ENCODE measurements at places on chromosomes 6 and 20. TPM values are rescaled to one million over a fixed set of nuclear protein-coding genes. Genes with fewer than 3 reads are reported as not detected.

MEP1A gene
- not detected for total RNA-seq

TMEM244 gene
- total RNA-seq: not detected

RBM24 gene
- 1.3 TPM for total RNA-seq

SAMD5 gene
- total RNA-seq: 1.6 TPM

LY6G6D gene
- not detected for total RNA-seq

SLC17A5 gene
- total RNA-seq: 36.8 TPM

MLIP gene
- not detected for total RNA-seq

LYRM2 gene
- total RNA-seq: 18.1 TPM

DNA sequence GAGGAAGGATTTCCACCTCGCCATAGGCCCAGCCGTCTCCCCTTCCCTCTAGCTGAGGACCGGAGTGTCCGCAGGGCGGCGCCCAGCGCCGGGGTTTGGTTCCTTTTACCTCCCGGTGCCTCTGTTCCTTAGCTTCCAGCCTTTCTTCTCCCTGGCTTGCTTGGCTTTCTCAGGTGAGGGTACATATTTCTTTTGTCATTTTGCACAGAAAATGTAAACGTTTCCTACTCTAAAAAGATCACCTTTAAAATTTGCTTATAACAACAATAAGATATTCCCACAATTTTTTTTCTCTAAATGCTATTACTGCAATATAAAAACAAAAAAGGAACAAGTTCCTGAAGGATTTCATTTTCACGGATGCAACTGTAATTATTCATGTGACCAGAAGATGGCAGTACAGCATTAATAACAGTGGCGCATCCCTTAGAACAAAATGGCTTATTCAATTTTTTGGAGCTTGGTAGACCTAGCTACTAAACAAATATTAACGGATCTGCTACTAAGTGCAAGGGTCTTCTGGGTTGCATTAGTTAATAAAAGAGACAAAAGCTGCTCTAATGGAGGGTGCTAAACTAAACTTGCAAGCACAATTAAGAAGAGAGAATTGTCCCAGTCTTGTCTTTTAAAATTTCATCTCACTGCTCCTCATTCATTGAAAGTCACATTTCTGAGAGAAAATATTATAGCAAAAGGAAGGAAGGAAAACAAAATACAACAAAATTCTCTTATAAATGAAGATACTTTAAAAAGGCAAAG lies 172.9 kb downstream of the ADGRG6 start:
- H3K27me3 ChIP-seq: no peaks in the 10 kb centered on the region
- no peak for DNase-seq
- H3K36me3 ChIP-seq: no peaks in the 10 kb centered on the region
- no peaks in the 10 kb centered on the region for H3K4me1 ChIP-seq
- no peak overlapping the region for H3K27ac ChIP-seq

GRCh38 chr6:153781306-153781705 lies 257.7 kb upstream of the OPRM1 start:
- no peak overlapping the region for H3K27ac ChIP-seq
- H3K36me3 ChIP-seq: no peaks in the 10 kb centered on the region
- H3K4me1 ChIP-seq: peaks cover 26% of the 10 kb centered on the region
- no peaks in the 10 kb centered on the region for H3K27me3 ChIP-seq
- H3K4me3 ChIP-seq: no peak overlapping the region
- DNase-seq: no peak

- no peaks in the 10 kb centered on the region for H3K27me3 ChIP-seq
- no peak overlapping the region for H3K27ac ChIP-seq
- no peak overlapping the region for H3K4me3 ChIP-seq
- peaks cover 41% of the 10 kb centered on the region for H3K36me3 ChIP-seq
- no peak for DNase-seq
Observed at GRCh38 chr6:43502666-43503065, 7.5 kb downstream of the LRRC73 start.

- no peaks in the 10 kb centered on the region for H3K27me3 ChIP-seq
- no peak for DNase-seq
- H3K27ac ChIP-seq: no peak overlapping the region
- H3K4me1 ChIP-seq: no peaks in the 10 kb centered on the region
- no peaks in the 10 kb centered on the region for H3K36me3 ChIP-seq
Observed at GRCh38 chr6:144935661-144936060, 650.5 kb downstream of the UTRN start.

DNA sequence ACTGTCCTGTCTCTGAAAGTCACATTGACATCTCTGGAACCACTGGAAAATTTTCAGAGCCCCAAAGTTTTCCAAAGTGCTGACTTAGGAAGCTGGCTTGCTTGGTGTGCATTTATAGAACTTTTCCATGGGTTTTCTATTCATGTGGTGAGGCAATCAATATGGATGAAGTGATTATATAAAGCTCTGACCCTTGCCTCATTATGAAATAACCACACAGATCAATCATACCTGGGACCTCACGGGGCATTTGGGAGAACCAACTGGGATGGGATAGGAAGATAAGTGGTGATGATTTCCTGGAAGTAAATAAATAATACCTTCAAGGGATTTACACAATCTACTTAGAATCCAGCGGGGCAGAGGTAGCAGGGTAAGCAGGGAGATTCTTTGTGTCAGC lies 22.9 kb upstream of the SIM1 start:
- no peak for DNase-seq
- H3K36me3 ChIP-seq: no peaks in the 10 kb centered on the region
- no peak overlapping the region for H3K27ac ChIP-seq

- no peak for DNase-seq
- H3K27ac ChIP-seq: no peak overlapping the region
- H3K4me1 ChIP-seq: peaks cover 12% of the 10 kb centered on the region
- no peaks in the 10 kb centered on the region for H3K36me3 ChIP-seq
Observed at GRCh38 chr6:98847779-98848538, 13.6 kb downstream of the POU3F2 start.

DNA sequence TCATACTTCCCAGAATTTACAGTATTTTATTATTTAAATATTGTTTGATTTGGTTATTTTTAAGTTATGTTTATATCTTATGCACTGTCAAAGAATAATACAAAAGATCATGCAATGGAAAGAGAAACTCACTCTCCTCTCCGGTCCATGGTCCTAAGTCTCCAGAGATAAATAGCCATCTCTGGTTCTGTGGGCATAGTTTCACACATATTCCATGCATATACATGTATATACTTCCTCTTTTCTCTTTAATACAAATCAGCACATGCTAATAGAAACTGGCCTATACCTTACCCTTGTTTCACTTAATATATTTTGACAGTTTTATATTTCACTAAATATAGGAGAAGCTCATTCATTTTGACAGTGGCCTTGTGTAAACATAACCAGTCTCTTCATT lies 901.7 kb upstream of the CITED2 start:
- H3K4me1 ChIP-seq: peaks cover 7% of the 10 kb centered on the region
- no peaks in the 10 kb centered on the region for H3K36me3 ChIP-seq
- no peak overlapping the region for H3K27ac ChIP-seq
- H3K27me3 ChIP-seq: no peaks in the 10 kb centered on the region

DNA sequence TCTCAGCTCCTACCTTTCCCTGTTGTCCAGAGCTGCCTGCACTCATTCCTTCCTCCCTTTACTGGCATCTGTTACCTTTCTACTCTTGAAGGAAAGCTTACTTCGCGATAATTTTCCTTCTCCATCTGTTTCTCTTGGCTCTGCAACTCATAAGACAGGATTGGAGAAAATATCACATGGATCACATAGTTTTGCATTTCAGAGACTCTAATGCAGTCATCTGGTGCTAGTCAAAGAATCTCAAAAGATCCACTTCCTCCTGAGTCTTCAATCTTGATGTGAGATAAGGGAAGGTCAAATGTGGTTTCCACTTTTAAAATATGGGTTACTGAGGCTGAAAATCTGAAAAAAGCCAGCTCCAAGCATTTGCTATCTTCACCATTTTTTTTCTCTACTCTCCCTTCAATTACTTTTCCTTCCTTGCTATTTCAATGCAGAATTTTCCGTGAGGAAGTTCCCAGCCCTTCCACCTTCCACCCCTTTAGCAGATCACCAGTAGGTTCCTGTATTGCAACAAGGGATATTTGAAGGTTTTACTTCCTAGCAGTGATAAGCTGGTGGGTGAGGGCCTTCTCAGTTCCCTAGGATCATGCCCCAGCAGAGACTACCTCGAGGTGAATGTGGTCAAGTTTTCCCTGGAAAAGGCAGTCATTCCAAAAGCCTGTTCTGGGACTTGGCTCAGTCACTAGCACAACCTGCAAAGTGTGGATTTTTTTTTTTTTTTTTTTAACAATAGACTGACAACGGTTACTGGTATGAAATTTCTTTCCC lies 62.8 kb upstream of the LRRC1 start:
- DNase-seq: no peak
- H3K36me3 ChIP-seq: no peaks in the 10 kb centered on the region
- H3K27ac ChIP-seq: no peak overlapping the region
- no peaks in the 10 kb centered on the region for H3K4me1 ChIP-seq

GRCh38 chr20:22585786-22586493 lies 1.6 kb upstream of the FOXA2 start:
- no peaks in the 10 kb centered on the region for H3K36me3 ChIP-seq
- peaks cover 4% of the 10 kb centered on the region for H3K27me3 ChIP-seq
- H3K4me3 ChIP-seq: no peak overlapping the region
- H3K4me1 ChIP-seq: peaks cover 10% of the 10 kb centered on the region
- DNase-seq: no peak

GRCh38 chr6:42522942-42523814 lies 40.7 kb upstream of the UBR2 start:
- peak overlapping the region; percentile 5 for H3K4me3 ChIP-seq
- no peaks in the 10 kb centered on the region for H3K36me3 ChIP-seq
- no peaks in the 10 kb centered on the region for H3K27me3 ChIP-seq
- DNase-seq: no peak
- no peak overlapping the region for H3K27ac ChIP-seq
- H3K4me1 ChIP-seq: no peaks in the 10 kb centered on the region

DNA sequence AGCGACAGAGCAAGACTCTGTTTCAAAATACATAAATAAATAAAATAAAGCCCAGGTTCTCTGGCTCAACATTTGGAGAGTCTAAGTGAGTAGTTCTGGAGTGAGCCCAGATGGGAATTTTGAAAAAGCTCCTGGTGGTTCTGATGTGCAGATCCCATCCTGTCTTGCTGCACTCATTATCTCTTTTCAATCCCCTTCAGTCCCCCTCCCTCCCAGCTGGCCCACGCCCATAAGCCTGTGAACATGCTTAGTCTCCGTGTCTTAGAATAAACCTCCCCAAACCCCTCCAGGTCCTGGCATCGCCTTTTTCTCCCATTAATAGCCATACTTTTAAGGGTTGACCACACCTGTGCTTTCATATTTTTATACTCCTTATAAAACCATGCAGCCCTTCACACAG lies 19.4 kb upstream of the TULP1 start:
- H3K27ac ChIP-seq: no peak overlapping the region
- H3K36me3 ChIP-seq: no peaks in the 10 kb centered on the region
- no peaks in the 10 kb centered on the region for H3K27me3 ChIP-seq
- H3K4me3 ChIP-seq: no peak overlapping the region
- H3K4me1 ChIP-seq: no peaks in the 10 kb centered on the region

GRCh38 chr6:132978685-132979084 lies 164.3 kb downstream of the RPS12 start:
- H3K4me1 ChIP-seq: no peaks in the 10 kb centered on the region
- no peak overlapping the region for H3K4me3 ChIP-seq
- H3K27ac ChIP-seq: no peak overlapping the region
- no peaks in the 10 kb centered on the region for H3K36me3 ChIP-seq

DNA sequence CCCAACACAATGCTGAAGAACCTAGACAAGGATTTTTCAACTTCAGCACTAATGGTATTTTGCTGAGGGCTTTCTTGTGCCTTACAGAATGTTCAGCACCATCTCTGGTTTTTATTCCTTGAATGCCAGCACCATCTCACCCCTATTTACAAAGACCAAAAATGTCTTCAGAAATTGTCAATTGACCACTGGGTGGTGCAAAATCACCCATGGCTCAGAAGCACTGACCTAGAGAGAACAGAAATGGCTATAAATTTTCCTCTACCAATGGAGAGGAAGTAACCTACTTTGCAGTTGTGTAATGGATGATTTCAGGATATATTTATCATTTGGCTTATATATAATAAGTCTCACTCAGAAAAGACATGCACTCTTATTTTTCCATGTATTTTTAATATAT lies 431.0 kb upstream of the IRAK1BP1 start:
- H3K4me3 ChIP-seq: no peak overlapping the region
- H3K4me1 ChIP-seq: no peaks in the 10 kb centered on the region
- H3K36me3 ChIP-seq: no peaks in the 10 kb centered on the region
- no peaks in the 10 kb centered on the region for H3K27me3 ChIP-seq

DNA sequence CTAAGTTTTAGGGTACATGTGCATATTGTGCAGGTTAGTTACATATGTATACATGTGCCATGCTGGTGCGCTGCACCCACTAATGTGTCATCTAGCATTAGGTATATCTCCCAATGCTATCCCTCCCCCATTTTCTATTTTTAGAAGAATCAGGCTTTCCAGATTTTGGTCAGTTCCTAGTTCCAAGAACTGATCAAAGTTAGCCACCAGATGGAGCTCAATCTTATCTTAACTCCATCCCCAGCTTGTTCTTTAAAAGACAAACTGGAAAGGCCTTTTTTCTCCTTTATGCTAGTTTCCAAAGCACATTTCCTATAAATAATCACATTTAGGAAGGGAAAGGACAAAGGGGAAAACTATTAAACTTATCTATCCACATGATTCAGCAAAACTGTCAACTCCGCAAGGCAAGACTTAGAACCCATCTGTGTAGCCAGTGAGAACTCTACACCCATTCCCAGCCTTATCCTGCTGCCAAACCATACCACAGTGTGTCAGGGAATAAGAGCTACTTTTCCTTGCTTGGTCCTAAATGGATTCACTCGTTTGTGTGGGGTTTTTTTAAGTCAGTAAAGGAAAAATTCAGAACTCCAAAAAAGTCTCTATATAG lies 22.8 kb upstream of the KHDC1 start:
- H3K27ac ChIP-seq: no peak overlapping the region
- H3K4me3 ChIP-seq: no peak overlapping the region
- no peaks in the 10 kb centered on the region for H3K36me3 ChIP-seq
- no peaks in the 10 kb centered on the region for H3K4me1 ChIP-seq
- H3K27me3 ChIP-seq: no peaks in the 10 kb centered on the region

DNA sequence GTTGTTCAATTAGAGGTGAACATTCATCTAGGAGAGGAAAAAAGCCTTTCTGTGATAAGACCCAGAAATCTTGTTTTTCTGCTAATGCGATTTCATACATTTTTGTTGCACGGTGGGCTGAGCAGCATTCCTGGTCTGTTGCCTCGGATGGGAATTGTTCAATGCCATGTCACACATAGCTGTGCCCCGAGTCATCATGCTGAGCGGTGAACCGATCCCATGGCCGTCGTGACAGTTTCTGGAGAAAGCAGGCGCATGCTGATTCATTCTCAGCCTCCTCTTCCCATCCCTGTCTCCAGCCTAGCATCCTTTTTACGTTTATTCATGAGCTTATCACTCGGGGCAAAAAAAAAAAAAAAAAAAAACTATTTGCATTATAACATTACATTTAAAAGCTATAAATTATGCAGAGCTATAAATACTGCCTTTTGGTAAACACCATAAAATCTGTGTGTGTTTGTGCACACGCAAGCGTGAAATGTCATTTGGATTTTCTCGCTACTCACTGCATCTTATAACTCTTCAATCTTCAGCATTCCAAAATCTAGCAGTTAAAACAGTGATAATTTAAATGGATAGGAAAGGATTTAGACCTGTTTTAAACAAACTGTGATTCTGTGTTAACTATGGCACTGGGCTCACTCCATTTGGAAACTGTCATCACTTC lies 58.9 kb upstream of the IFNGR1 start:
- H3K27me3 ChIP-seq: no peaks in the 10 kb centered on the region
- H3K27ac ChIP-seq: no peak overlapping the region
- no peak overlapping the region for H3K4me3 ChIP-seq
- no peak for DNase-seq
- no peaks in the 10 kb centered on the region for H3K4me1 ChIP-seq

GRCh38 chr6:3194535-3195419 lies 32.7 kb downstream of the TUBB2B start:
- no peak for DNase-seq
- H3K27ac ChIP-seq: no peak overlapping the region
- H3K36me3 ChIP-seq: no peaks in the 10 kb centered on the region
- H3K27me3 ChIP-seq: no peaks in the 10 kb centered on the region
- H3K4me1 ChIP-seq: peaks cover 9% of the 10 kb centered on the region

All from thoracic aorta (tissue), 2 donors.